H4 (cell line): ENCODE measurements at places on chromosomes 4 and X. TPM values are rescaled to one million over a fixed set of nuclear protein-coding genes. Genes with fewer than 3 reads are reported as not detected.
A peak's percentile ranks its signal among the peaks of the same experiment; 100 is the strongest.

DNA sequence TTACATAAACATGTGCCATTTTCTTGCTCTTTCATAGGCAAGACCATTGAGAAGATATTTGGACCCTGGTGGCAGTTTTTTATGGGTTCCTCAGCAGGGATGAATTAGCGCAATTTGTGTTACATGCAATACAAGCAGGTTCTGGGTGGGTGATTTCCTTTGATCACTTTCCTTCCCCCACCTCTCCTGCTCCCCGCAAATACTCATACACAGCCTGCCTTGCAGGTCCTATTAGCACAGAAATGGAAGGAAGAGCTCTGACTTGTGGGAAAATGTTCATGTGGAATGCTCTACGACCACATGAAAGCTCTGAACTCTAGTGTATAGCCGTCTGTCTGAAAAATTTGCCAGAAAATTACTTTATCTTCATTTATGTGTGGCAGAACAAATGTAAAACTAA, 361.0 kb upstream of the FAT1 start:
- DNase-seq: no peak

DNA sequence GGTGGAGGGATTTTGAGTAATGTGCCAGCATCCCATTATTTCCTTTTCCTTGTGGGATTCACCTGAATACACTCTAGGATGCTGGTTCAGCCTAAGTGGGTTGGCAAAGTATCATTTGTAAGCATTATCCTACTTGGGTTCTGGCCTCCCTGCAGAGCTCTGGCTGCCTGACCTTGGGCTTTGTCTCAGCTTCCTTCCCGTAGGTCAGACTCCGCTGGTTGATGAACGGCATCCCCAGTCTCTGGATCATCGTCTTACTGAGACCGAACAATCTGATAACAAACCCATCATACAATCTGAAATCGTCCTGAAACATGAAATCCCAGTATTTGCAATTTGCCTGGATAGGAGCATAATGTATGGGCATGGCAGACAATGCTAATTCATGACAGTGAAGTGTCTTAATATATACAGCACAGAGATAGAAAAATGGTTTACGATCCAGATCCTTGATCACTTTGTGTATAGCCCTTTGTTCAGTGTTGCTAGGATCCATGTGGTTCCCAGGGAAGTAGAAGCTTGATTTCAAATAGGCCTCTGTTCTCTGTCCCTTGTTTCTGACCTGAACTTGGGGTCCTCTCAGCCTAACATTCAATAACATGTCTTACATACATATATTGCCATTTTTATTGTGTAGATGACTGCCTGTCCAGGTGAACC, 5.5 kb downstream of the MID2 start:
- no peak for DNase-seq

GRCh38 chrX:109533631-109534030, 3.0 kb upstream of the NXT2 start:
- no peak for DNase-seq

- peak; percentile 80 for DNase-seq
Observed at GRCh38 chr4:33837043-33837838, 2407.1 kb downstream of the ARAP2 start.

GRCh38 chr4:2935762-2936743, 27.2 kb downstream of the NOP14 start:
- DNase-seq: no peak

- peak; percentile 48 for DNase-seq
Observed at GRCh38 chr4:121072224-121073003, at the start of gene NDNF. NDNF (minus strand) TSS chr4:121072535; CDS start chr4:121045837, 26,698 bp downstream.

DNA sequence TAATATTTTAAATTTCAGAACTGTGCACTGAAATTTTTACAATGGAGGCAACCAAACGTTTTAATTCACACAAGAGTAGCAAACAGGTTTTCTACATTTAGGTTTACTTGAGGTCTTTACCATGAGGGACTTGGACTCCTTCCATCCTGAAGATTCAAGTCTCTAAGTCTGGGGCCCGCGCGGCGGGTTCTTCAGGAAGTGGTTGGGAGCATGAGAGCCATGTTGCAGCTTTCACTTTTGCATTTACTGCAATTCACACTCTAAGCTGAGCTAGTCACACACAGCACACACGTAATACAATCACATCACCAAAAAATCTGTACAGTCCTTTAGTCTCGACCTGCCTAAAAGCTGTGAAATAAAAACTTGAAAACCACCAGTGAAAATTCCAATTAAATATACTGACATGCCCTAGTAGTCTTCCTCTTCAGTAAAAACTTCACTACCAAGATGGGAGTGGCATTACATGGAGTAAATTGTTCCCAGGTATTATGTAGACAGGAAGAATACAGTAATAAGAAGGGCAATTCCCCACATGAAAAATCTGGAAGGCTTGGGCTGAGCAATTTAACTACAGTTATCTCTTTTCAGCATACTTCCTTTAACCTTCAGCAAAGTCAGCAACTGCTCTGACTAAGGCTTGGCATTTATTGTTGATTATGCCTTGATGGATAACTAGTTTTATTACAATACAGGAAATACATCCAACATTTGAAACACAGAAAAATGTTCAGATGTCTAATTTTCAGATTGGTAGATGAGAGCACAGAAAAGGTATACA, 571.1 kb upstream of the DIPK2B start:
- DNase-seq: peak; percentile 77

- peak; percentile 17 for DNase-seq
Observed at GRCh38 chrX:41481264-41482109, 34.3 kb downstream of the NYX start.

- peak; percentile 83 for DNase-seq
Observed at GRCh38 chrX:16239211-16239610, 71.9 kb downstream of the MAGEB17 start.

GRCh38 chrX:30513284-30513683, 64.3 kb downstream of the TASL start:
- peak; percentile 6 for DNase-seq

- DNase-seq: peak; percentile 49
Observed at GRCh38 chr4:17112292-17112659, 213.8 kb upstream of the LDB2 start.

DNA sequence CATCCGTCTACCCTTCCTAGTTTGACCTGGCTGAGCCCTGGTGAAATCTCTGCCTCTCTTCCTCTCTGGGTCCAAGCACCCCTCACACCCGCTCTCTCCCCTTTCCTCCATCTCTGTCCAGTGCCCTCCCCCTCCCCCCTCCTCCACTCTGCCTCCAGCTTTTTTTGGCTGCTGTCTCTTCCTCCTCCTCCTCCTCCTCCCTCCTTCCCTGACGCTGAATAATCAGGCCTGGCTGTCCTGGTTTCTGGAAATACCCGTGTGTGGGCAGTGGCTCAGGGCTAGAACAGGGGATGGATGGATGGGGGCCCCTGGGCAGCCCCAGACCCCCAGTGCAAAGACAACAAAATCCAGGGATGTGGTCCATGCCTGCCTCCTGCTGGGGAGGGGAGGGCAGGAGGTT, 4.7 kb upstream of the SYP start:
- DNase-seq: no peak

DNA sequence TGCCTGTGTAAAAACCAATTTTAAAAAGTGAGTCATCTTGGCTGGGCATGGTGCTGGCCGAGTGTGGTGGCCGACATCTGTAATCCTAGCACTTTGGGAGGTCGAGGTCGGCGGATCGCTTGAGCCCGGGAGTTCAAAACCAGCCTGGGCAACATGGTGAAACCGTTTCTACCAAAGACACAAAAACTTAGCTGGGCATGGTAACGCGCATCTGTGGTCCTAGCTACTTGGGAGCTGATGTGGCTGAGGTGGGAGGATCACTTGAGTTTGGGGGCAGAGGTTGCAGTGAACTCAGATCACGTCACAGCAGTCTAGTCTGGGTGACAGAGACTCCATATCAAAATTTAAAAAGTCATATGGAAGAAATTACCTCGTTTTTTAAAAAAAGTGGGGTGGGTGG, 7.6 kb downstream of the RLIM start:
- DNase-seq: no peak

- DNase-seq: no peak
Observed at GRCh38 chr4:102430461-102430910, 70.7 kb upstream of the NFKB1 start.

Gene PDLIM5
- 21.1 and 34.7 TPM in 2 replicates for total RNA-seq

Gene MAGEB1
- not detected in 2 replicates for total RNA-seq

Gene MED14
- total RNA-seq: 13.5 and 19.0 TPM in 2 replicates

Gene MTNR1A
- total RNA-seq: 0.33 TPM in 1 of 2 replicates, not detected in the other
